ENCODE measurements at places on chromosomes 16 and 17.

DNA sequence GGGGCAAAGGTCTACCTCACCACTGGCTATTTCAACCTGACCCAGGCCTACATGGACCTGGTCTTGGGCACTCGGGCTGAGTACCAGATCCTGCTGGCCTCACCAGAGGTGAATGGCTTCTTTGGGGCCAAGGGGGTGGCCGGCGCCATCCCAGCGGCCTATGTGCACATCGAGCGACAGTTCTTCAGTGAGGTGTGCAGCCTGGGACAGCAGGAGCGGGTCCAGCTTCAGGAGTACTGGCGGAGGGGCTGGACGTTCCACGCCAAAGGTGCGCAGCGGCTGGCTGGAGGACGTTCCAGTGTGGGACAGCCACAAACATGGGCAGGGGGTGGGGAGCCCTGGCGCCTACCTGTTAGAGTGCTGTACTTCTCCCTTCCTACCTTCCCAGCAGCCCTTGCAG is 25.4 kb downstream of the PGS1 start:
- no peak for DNase-seq

DNA sequence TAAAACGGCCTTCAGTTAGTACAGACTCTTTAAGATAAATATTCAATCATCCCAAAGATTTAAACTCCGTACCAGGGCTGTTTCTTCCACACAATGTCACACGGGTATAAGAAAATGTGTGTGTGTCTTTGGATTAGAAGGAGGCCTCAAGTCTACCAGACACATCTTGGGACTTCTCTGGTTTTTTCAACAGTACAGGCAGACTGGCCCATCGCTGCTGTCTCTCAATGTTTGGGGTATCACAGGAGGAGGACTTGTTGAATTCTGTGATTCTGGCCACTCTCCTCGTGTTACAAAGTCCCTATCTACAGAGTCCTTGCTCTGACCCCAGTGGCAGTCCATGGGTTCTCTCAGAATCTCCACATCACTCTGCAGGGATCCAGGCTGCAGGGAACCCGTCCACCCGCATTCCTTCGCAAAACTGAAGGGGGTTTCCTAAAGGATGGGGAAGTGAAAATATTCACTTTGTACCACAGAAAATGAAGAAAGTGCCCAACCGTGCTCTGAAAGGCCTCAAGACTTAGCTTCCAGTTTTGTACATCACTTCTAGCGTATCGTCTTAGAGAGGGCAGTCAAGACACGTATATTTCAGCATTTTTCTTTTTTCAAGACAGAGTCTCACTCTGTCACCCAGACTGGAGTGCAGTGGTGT is 373.2 kb downstream of the NPIPA8 start:
- no peak for DNase-seq

DNA sequence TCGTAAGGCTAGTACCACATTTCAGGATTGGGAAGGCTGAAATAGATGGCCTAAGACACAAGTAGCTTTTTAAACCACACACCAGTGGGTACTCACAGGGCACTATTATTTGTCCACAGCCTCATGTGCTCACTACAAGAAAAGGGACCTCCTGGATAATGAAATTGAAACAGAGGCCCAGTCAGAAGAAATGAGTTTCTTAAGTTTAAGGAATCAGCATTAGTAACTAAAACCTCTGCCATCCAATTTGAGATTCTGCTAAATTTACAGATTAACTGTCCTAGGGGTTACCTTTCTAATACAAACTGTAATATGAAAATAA is 3.0 kb downstream of the USP7 start:
- DNase-seq = no peak

- peak; percentile 93 for DNase-seq
These were observed 248.8 kb upstream of the ELAC2 start for GRCh38 chr17:13266606-13267005.

DNA sequence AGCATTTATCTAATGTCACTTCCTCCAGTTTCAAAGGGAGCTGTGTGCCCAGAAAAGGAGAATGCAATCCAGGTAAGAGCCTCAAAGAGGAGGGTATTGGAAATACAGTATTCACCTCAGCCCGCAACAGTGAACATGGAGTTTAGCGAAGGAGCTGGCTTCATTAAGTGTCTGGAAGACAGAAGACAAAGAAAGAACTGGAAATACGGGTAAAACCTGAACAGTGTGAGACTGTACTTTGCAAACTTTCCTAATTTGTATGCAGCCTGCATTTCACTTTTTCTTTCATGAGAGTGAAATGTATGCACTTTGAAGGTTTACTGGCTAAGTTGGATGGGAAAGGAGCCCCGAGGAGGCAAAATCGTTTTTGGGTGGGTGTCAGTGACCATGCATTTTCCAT is 478.4 kb downstream of the HS3ST3B1 start:
- DNase-seq = no peak

GRCh38 chr16:49637933-49638672 is 217.8 kb downstream of the ZNF423 start:
- DNase-seq = no peak

- DNase-seq = peak; percentile 37
These were observed 486.5 kb downstream of the CDH13 start for GRCh38 chr16:83113317-83113716.

DNA sequence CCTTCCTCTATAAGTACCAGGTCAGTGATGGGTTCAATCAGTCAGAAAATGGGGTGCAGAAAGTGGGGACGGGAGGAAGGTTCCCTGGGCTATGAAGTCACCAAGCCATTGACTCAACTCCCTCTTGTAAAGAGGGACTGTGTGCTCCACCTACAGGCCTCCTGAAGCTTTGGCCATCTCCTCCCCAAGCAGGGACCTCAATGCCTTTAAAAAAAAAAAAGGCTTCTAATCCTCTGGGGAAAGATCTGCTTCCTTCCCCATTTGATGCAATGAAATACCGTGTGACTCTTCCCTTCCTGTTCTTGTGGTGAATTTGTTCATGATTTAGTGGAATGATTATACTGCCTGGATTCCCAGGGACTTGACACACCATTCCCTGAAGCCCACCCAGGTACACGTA is 30.8 kb downstream of the VWA3A start:
- no peak for DNase-seq

- no peak for DNase-seq
These were observed at the start of gene MYL11 for GRCh38 chr16:30374538-30374937. Gene MYL11 (plus strand): TSS chr16:30374802. CDS start chr16:30374858, 56 bp downstream.

DNA sequence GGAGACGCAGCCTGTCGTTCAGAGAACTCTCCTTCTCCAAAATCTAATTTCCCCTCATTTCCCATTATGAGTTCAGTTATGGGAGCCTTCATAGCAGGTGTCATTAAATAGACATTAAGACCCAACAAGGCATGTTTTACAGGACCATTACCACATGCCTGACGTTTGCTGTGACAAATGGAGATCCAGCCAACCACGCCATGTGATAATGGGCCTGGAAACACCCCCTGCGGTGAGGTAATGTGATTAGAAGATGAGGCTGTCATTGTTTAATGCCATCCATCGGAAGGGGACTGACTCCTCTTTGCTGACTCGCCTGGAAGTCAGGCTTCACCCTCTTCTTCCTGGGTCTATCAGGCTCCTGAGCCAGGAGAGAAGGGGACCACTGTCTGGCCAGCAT is 76.9 kb downstream of the WSCD1 start:
- no peak for DNase-seq

GRCh38 chr17:77132411-77133086 is 8.2 kb upstream of the SEC14L1 start:
- no peak for DNase-seq

DNA sequence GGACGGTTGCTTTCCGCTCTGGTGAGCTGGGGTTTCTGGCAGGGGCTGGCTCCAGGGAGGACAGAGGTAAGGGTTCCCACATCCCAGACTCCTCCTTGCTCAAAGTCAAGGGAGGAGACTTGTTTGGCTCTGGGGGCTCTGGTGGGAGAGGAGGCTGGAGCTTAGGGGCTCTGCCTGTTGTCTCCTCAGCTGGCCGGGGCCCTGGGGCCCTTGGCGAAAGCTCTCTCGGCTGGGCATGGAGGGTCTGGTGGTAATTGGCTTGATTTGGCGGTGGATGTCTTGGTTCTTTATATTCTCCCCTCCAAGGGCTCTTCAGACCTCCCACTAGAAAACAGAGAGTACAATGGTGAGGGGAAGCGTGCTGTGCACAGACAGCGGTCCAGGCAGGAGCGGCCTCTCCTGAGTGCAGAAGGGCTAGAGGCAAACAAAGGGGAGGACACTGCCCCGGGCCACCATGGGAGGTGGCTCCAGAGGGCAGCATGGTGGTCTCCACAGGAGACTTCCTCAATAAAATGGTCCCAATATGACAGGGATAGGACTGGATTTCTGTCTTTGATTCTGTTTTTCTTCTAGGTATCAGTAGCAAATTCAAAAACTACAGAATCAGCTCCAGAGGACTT is 5.7 kb upstream of the SPATA32 start:
- DNase-seq = no peak

- no peak for DNase-seq
These were observed 418.5 kb upstream of the CDH5 start for GRCh38 chr16:65947951-65948350.

DNA sequence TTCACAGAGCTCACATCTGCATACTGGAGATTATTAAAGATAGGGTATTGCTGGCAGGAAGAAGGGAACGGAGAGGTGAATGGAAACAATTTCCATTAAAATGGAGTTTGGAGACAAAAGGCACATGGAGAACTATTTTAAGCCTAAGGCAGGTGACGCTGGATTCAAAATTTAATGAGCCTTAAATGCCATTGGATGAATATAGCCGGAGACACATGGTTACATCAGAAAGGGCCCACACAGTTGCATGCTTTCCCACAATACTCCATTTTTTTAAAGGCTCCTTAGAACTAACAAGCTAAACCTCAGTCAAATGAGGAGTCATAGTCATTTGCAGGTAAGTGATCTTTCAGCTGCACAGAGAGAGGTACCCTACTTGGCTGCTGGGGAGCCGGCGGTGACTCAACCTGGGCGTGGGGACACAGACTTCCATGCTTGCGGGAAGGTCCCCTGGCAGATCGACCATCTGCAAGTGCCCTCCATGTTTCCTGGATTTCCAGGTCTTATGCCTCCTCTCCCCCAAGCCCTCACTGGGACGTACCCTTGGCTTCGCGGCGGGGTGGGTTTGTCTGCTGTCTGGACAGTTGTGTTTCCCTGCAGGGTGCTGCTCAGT is 259.2 kb downstream of the CBLN1 start:
- DNase-seq = no peak

- DNase-seq = peak; percentile 20
These were observed 11.4 kb upstream of the MLYCD start for GRCh38 chr16:83887564-83887963.

- no peak for DNase-seq
These were observed 34.9 kb downstream of the WSCD1 start for GRCh38 chr17:6104956-6105648.

- peak; percentile 99 for DNase-seq
These were observed 82.3 kb downstream of the CCDC182 start for GRCh38 chr17:57662644-57663308.

DNA sequence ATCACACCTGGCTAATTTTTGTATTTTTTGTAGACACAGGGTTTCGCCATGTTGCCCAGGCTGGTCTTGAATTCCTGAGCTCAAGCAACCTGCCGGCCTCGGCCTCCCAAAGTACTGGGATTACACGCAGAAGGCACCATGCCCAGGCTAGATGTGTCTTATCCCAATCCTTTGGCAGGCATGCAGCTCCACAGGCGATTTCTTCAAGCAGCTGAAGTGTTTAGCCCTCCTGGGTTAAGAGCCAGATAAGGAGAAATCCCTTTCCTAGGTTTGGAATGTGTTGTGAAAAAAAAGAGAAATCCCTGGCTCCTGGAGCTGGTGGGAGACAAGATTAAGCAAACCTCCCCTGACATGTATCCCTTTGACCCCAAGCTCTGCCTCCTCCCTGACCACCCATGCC is 2.1 kb upstream of the NHERF1 start:
- DNase-seq = no peak

DNA sequence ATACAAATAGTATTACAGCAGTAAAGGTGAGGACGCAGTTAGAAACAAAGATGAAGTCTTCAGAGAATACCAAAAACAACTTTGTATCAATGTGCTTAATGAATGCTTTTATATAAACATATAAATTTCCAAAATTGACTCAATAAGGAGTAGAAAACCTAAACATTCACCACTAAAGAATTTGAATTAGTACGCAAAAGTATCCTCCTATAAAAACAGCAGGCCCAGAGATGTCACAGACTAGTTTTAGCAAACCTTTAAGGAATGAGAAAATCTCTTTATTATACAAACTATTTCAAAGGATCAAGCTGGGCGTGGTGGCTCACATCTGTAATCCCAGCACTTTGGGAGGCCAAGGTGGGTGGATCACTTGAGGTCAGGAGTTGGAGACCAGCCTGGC is 86.2 kb downstream of the OR1D5 start:
- no peak for DNase-seq

DNA sequence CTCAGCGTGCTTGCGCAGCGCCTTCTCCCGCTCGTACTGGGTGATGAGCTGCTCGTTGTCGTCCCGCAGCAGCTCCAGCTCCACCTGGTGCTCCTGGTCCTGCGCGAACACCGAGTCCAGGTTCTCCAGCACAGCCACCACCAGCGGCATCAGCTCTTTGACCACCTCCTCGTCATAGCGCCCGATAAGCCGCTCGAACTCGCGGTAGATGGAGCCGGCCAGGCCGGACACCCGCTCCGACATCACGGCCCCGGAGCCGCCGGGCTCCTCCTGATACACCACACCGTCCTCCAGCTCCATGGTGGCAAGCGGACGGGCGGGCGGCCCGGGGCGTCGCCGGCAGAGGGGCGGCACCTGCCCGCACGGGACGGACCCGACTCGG is 320 bp downstream of the SPAG9 start:
- DNase-seq = no peak

- no peak for DNase-seq
These were observed 11.3 kb downstream of the POLR3K start for GRCh38 chr16:42069-42457.

DNA sequence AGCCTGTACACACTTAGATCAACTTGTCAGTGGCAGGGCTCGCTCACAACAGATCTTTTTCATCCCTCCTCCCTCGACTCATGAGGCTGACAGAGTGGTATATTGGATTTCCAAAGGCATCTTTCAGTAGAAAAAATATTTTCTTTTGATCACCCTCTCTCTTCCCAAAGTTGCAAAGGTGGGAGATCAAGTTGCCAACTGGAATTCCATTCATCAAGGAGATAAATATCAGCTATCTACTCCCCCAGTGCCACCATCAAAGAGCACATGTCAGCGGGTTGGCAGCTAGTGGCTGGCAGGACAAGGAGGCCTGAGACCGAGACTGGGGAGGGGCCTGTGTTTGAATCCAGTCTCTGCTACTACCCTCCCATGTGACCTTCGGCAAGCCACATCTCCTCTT is 539.7 kb upstream of the CDH11 start:
- no peak for DNase-seq

- peak; percentile 66 for DNase-seq
These were observed 86.4 kb upstream of the LGALS9 start for GRCh38 chr17:27544350-27545131.

- no peak for DNase-seq
These were observed 91.9 kb downstream of the RPTOR start for GRCh38 chr17:80636361-80637018.

GRCh38 chr16:13453938-13454553 is 465.9 kb upstream of the ERCC4 start:
- peak; percentile 29 for DNase-seq
